Fibroblast of lung (primary cell): ENCODE measurements at places on chromosomes 3 and 15. TPM values are rescaled to one million over a fixed set of nuclear protein-coding genes. Genes with fewer than 3 reads are reported as not detected.

The PRSS50 gene
- not detected in 2 replicates for total RNA-seq

The XIRP1 gene
- total RNA-seq = not detected in 2 replicates

The BRK1 gene
- total RNA-seq = 112 and 114 TPM in 2 replicates

The NUSAP1 gene
- 15.9 and 27.6 TPM in 2 replicates for total RNA-seq

The SH2D7 gene
- total RNA-seq = not detected in 2 replicates

The GRM2 gene
- total RNA-seq = under 0.01 TPM in 2 replicates

The PLIN1 gene
- 0.50 and 0.51 TPM in 2 replicates for total RNA-seq
